Colonic mucosa (tissue), 4 donors: ENCODE measurements at places on chromosomes 7 and 10. TPM values are rescaled to one million over a fixed set of nuclear protein-coding genes. Genes with fewer than 3 reads are reported as not detected.

Gene MMP21
- not detected for total RNA-seq

Gene PTN
- 4.0 TPM for total RNA-seq

Gene TFEC
- total RNA-seq = 0.69 TPM

Gene EPO
- not detected for total RNA-seq

Gene FAM131B
- 0.40 TPM for total RNA-seq

Gene RELN
- total RNA-seq = 1.1 TPM

Gene CCDC172
- total RNA-seq = not detected

Gene GRID2IP
- total RNA-seq = 0.45 TPM

Gene MALRD1
- 0.27 TPM for total RNA-seq

Gene MOGAT3
- 47.7 TPM for total RNA-seq

Gene GPC2
- 4.0 TPM for total RNA-seq

Gene VWA2
- 2.4 TPM for total RNA-seq

Gene GIMAP4
- 6.6 TPM for total RNA-seq

Gene INHBA
- total RNA-seq = 0.19 TPM

Gene SEPTIN7
- 164 TPM for total RNA-seq

Gene CHAT
- total RNA-seq = 1.2 TPM

Gene HUS1
- 31.6 TPM for total RNA-seq

Gene CCDC146
- 18.2 TPM for total RNA-seq

Gene GATA3
- 0.48 TPM for total RNA-seq

Gene PAPOLB
- 0.05 TPM for total RNA-seq

Gene RHBDD2
- 51.0 TPM for total RNA-seq

Gene PHKG1
- 1.1 TPM for total RNA-seq

Gene SRRM3
- 0.67 TPM for total RNA-seq

Gene LRIT1
- total RNA-seq = not detected

Gene PDK4
- 11.1 TPM for total RNA-seq

Gene NXPH1
- total RNA-seq = 0.30 TPM

Gene SSC4D
- 0.42 TPM for total RNA-seq

Gene PRF1
- 0.96 TPM for total RNA-seq

Gene TMEM178B
- total RNA-seq = 0.17 TPM

Gene ATXN7L1
- 15.1 TPM for total RNA-seq

Gene DPCD
- 19.4 TPM for total RNA-seq

Gene FAM25C
- not detected for total RNA-seq

Gene NOS3
- 4.0 TPM for total RNA-seq

Gene NCF1
- total RNA-seq = 2.0 TPM

Gene CDH23
- 1.6 TPM for total RNA-seq

Gene AUTS2
- 42.3 TPM for total RNA-seq

Gene CALY
- total RNA-seq = 1.6 TPM

Gene LIPF
- not detected for total RNA-seq

Gene TPK1
- 8.0 TPM for total RNA-seq

Gene SEMA3A
- 1.7 TPM for total RNA-seq

Gene BEND7
- total RNA-seq = 20.4 TPM

Gene ELN
- total RNA-seq = 6.9 TPM

Gene CAMK1D
- 21.3 TPM for total RNA-seq

Gene STK31
- 0.77 TPM for total RNA-seq

Gene CLRN3
- 110 TPM for total RNA-seq

Gene PALD1
- 1.3 TPM for total RNA-seq

Gene H2BK1
- not detected for total RNA-seq

Gene GDF2
- total RNA-seq = not detected

Gene CPN1
- not detected for total RNA-seq
